NCI-H526 (cell line): ENCODE measurements at places on chromosomes 16 and 17.
A peak's percentile ranks its signal among the peaks of the same experiment; 100 is the strongest.

GRCh38 chr16:89495121-89495520, 4.8 kb upstream of the ANKRD11 start:
- DNase-seq: no peak

- peak; percentile 53 for DNase-seq
Measured at GRCh38 chr16:30760577-30761426, 1.1 kb downstream of the CFAP119 start.

DNA sequence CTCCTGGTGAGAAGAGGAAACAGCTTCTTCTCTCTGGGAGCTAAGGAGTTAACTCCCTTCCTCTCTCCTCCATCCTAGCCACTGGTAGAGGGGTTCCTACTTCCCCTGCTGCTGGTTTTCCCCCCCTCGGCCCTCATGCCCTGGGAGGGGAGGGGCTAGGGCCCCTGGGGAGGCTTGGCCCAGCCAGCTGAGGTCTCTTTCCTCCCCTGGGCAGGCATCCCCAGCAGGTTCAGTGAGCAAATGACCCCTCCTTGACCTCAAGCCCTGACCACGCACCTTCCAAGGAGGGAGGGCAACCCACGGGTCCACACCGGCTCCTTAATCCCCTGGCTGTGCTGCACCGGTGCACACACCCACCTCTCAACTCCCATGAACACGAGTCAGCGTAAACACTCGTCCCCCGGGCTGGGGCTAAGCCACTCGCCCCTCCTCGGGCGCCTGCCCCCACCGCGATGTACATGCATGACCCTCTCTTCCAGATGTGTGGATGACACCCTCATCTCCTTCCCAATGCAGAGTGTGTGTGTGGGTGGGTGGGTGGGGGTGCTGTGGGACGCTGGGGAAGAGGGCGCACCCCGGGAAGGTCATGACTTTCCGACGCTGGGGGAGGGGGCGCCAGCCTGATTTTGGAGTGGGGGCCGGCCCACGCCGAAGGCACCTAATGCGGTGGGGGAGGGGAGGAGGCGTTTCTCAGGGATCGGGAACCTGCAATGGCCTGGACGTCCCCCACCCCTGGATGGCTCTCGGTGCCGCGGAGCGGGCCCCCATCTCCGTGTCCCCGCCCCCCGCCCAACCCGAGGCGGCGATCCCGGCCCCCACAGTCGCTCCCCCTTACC, 33.7 kb downstream of the SRCIN1 start:
- peak; percentile 34 for DNase-seq

- DNase-seq: peak; percentile 75
Measured at GRCh38 chr16:7268182-7268581, 64.5 kb upstream of the RBFOX1 start.

DNA sequence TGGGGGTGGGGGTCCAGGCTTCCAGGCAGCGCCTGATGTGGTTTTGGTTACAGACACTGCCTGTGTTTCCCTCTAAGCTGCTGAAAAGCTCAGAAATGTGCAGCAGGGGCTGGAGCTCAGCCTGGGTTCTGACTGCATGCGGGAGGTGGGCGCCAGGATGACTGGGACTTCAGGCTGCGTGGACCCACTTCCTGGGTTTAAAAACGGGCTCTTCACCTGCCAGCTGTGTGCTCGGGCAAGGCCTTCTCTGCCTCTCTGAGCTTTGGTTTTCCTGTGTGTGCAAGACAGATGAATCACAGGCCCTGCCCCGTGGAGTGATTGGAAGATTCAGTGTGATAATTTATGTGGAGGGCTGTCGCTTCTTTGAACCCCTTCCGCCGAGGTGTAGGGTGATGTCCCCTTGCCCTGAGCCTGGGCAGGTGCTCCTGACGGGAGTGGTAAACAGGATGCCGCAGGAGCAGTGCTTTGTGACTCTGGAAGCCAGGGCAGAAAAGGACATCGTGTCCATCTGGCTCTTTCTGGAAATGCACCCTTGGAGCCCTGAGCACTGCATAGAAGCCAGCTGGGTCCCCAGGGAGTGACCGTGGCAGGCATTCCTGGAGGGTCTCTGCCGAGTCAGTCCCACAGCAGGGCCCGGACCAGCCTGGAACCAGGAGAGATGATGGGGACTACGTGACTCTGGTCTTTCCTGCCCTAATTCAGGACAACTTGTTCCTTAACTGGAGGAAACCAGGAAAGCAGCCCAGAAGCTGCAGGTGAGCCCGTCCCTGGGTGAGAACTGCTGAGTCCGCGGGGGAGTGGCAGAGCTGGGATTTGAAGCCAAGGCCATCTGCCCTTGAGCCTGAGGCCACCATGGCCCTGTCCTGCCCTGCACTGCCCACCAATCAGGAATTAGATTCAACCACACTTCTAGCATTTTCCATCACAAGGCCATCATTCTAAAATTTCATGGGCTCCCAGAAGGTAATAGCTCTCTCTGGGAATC, 28.5 kb upstream of the SLC7A5 start:
- no peak for DNase-seq

GRCh38 chr17:64520359-64520758, 13.6 kb downstream of the CEP95 start:
- no peak for DNase-seq

DNA sequence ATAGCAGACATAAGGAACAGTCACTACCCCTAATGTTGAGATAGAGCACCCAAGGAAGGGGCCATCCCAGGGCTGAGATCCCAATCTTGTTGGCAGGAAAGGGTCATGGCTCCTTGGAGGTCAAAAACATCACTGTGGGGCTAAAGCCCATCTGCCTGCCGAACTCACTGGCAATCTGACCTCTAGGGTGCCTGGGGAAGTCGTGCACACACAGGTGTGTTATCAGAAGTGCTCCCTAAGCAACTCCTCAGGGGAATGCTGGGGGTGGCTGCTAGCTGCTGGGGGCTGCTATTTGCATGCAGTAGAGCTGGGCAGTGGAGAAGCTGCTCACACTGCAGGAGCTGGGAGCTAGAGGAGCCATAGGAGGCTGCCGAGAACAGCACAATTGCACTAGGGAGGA, 47.5 kb upstream of the PHOSPHO1 start:
- DNase-seq: no peak

DNA sequence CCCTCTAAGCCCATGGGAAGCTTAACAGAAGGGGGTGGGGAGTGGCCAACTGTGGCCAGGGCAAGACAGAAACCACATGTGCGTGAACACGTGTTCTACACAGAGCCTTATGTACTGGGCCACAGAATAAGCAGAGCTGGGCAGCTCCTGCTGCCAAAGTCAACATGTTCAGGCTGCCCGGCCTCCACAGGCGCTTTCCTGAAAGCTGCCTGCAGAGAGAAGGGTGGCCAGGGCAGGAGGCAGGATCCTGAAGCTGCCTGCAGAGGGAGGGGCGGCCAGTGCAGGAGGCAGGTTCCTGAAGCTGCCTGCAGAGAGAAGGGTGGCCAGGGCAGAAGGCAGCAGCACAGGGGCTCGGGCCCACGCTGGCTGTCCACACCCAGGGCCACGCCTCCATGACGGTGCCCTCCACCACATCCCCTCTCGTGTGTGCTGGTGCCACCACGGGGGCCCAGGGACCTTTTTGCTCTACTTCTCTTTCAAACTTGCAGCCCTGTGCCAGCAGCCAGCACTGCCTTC, 79.5 kb downstream of the ANKRD11 start:
- no peak for DNase-seq

GRCh38 chr16:89031715-89032659, 55.0 kb upstream of the CBFA2T3 start:
- peak; percentile 46 for DNase-seq

GRCh38 chr16:85882181-85882810, 16.7 kb upstream of the IRF8 start:
- no peak for DNase-seq
